ENCODE measurements at places on chromosomes 13 and 19.

DNA sequence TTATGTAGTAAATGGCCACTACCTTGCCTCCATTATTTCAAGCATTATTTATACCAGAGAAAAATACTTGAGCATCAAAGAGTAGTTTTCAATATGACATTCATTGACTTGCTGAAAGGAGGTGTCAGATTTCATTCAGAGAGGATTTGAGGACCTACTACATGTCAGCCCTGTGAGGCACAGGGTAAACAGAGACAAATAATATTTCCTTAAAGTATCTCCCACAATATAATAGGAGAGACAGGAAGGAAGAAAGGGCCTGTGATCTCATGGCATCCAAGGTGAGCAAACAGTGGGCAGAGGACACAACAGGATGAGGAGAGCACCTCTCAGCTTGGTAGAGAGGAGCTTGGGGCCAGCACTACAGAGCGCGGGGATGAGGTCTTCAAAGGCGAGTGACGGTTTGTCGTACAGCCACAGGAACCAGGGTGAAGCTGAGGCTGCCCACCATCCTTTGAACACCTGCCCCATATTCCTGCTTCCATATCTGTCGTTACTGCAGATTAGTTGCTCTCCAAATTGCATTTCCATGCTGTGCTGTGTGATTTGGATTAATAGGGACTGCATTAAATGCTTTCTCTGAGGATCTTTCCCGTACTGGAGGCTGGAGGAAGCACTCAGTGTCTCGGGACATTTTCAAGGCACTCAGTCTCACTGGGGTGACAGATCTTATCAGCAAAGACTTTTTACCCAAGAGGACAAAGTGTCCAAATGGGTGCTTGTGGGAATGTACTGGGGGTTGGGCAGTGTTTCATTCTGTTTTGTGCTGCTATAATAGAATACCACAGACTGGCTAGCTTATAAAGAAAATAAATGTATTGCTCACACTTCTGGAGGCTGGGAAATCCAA is 59.2 kb downstream of the GJA3 start:
- no peak for DNase-seq

DNA sequence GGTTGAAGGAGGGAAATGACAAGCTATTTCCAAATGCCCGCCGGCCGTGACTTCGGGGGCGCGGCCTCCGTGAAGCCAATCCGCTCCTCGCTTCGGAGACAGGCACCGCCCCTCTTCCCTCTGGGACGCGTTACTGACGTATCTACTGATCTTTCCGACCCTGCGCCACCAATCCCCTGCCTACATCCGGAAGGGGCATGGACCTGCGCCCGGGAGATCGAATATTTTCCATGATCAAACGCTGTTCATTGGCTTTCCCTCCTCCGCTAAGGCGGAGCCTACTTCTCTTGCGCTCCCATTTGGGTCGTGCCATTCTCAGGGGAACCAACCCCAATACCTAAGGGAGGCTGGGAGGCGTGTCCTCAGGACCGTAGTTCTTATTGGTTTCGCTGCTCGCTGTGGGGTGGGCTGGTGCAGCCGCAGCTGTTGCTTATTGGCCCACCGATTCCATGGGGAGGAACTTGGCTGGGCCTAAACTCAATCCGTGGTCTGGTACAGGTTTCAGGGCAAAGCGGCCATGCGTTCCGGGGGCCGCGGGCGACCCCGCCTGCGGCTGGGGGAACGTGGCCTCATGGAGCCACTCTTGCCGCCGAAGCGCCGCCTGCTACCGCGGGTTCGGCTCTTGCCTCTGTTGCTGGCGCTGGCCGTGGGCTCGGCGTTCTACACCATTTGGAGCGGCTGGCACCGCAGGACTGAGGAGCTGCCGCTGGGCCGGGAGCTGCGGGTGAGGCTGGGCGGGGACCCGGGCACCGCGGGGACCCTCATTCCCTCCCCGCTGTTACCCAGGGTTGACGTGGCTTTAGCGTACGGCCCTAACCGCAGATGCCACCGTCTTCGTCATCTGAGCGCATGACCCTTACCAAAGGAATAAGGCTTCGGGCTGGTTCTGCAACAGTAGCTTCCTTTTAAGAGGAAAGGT is at the start of gene QPCTL:
QPCTL (plus strand) TSS at position 480 of the 919 bp plus-strand sequence; CDS start at position 518, 38 bp downstream.
- peak; percentile 98 for DNase-seq

DNA sequence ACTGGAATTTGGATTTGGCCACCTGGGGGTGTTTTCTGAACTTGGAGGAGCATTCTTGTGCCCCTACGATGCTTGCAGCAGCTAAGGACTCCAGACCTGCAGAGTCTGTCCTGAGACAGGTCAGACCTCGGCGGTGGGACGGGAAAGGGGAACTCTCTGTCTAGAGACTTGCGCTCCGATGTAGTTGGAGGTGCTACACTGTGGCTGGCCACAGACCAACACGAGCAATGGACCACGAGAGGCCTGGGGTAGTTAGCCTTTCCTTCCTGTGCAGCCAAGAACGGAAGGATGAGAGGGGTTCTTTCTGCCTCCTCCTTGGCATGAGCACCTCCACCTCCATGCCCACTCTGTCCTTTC is 5.9 kb upstream of the GRAMD1A start:
- no peak for DNase-seq

DNA sequence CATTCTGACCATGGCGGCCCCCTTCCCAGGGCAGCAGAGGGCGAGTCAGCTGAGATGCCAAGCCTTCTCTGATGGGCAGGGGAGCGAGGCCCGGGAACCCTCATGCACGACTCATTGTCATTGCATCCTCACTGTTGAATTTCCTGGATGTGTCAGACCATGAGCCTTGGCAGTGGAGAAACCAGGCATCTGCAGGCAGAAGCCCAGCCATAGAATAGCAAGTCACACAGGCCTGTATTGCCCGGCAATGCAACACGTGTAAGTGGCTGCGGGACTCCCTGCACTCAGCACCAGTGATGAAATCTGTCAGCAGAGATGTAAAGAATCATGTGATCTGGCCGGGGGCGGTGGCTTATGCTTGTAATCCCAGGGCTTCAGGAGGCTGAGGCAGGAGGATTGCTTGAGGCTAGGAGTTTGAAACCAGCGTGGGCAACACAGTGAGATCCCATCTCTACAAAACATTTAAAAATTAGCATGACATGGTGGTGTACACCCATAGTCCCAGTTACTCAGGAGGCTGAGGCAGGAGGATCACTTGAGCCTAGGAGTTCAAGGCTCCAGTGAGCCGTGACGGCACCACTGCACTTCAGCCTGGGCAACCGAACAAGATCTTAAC is 199.7 kb downstream of the KATNAL1 start:
- no peak for DNase-seq

- no peak for DNase-seq
These were observed 3.6 kb upstream of the GNG8 start for GRCh38 chr19:46639358-46640182.

DNA sequence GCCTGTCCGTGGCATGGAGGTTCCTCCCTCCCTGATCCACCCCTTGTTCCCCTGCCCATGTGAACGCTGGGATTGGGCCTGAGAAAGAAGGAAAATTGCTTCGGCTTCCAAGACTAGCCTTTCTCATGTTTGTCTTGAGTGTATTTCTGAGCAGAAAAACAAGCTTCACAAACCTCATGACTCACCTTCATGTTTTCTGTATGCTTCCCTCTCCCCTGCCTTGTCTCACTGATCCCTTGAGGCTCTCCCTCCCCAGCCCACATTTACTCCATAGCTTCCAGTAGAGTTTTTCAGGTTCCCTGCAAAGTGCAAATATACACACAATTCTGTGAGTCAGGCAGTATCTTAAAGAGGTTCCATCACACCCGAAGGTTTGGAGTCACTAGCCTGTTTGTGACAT is 572.4 kb downstream of the UQCRFS1 start:
- no peak for DNase-seq

DNA sequence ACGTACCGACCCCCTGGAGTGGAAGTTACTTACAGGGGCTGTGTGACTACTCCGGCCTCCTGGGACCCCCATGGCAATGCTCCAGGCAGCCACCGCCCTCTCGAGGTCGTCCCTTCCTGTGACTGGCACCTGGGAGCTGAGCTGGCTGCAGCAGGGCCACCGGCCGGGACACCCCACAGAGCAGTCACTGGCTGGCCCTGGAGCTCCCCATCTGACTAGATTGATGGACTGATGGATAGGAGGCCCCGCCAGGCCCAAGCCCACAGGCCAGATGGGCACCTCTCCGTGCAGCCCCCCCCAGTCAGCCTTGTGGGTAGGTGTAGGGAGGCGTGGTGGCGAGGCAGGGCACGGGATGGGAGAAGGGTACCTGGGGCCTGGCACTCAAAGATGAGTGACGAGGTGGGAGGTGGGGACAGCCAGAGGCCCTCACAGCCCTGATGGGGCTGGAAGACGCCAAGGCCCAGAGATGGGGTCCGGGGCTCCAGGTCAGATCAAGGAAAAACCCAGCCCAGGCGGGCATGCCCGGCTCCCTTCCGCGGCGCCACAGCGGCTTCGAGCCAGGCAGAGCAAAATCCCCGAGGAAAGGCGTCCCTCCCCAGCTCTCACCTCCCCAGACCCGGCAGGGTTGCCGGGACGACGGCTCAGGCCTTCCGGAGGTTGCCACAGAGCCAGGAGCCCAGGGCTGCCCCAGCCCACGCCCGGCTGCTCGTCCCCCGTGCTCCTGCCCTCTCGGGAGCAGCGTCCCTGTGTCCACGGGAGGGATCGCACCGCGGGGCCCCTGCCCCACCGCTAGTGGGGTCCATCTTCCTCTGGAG is 8.4 kb downstream of the SLC39A3 start:
- DNase-seq = no peak

DNA sequence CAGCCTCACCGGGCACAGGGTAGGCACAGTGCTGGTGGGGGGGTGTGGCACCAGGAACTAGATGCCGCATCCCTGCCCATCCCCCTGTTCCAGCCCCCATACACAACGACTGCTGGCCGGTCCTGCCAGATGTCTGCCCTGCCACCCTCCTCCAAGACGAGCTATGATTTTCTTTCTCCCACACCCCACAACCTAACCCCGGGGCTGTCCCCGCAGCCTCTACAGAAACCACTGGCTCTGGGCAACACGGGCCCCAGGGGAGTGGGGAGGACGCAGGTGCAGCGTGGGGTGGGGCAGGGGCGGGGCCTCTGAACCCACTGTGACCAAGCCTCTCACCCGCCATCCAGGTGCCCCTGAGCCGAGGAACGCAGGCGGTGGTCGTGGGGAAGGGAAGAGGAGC is 15.5 kb downstream of the PGLS start:
- no peak for DNase-seq

DNA sequence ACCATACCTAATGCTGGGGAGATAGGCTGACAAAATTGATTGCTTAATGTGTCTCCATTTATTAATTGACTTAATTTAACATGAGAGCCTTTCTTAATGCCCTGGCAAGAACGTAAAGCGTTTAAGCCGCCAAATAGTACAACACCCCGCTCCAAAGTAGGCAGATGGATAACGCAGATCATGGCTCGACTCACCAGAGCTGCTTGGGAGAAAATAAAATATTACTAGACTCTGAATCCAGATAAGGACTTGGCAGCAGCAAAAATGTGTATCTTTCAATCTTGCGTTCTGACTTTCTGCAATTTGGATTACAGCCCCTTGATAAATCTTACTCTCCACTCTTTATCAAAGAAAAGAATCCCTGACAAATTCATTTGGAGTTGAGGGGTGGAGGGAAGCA is 403 bp upstream of the SIAH3 start:
- no peak for DNase-seq

DNA sequence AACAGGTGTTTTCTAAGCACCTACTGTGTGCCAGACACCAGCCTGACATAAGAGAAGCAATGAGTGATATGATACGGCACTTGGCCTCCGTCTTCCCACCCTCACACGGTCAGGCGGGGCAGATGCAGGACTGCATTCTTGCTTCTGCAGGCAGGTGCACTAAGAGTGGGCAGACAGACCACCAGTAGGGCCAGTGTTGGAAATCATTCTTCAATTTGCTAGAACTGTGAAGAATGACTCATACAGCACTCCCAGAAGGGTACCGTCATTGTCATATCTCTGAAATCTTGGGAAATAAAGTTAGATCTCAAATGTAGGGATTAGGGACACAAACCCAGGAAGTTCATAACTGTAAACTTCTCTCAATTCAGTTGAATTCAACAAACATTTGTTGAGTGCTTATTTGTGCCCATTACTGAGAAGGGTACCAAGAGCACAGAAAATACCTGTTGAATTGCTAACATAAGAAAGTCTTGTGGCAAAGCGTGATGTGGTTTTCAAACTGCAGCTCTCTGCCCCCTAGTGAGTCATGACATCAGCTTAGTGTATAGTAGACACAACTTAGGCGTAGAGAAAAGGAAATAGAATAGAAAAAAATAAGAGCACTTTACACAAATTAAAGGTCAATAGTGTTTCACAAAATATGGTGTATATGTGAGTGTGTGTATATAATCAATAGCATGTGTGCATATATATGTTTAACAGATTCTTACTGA is 76.1 kb downstream of the TEX26 start:
- no peak for DNase-seq

DNA sequence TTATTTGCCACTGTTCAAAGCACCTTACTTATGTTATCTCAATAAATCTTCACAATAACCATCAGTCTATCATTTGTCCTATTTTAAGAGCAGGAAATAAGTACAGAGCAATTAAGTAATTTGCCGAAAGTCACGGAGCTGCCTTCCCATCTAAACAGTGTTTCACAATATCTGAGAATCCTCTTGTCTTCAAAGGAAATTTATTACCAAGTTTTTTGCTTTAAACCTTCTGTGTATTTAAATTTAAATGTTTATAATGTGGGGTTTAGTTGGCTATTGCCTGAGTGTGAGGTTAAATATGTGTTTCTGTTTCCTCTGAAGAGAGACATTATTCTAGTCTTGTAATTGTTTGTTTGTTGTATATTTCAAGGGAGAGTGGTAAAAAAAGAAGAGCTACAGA is 633.1 kb downstream of the EFNB2 start:
- DNase-seq = no peak

GRCh38 chr19:35042056-35042730 is 672 bp downstream of the HPN start:
- no peak for DNase-seq

DNA sequence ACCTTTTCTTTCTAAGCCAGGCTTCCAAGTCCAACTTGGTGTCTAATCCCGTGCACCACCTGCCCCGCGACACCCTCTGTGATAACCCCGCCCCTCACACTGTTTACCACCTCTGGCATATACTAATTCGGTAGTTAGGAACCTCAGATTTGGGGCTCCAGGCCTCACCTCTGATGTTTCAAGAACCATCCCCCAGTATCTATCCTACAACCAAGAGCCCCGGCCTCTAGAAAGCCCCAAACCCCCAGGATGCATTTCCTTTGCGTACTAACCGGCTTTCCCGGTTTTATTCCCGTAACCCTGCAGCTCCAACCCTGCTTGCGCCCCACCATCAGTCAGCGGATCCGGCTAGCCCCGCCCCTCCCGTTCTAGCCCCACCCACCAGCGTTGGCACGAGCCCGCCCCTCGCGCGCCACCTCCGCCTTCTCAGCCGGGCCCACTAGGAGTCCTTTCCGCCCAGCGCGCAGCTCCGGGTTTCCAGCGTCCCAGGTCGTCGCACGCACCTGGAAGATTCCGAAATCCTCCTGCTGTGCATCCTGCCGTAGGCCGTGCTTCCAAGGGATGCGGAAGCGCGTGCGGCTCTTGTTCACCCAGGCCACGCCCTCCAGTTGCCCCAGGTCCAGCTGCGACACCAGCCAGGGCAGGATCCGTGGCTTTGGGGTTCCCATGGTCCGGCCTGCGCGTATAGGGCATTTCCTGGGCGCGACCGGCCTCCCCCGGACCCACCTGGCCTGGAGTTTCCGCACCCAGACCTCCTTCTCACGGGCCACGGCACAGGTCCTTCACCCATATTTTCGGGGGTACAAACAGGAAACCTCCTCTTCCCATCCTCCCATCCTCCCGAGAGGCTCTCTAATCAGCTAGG is 1.3 kb downstream of the IRF3 start:
- DNase-seq = peak; percentile 81

Measured in CMK (cell line).